ENCODE measurements at places on chromosomes 12 and 14.
A peak's percentile ranks its signal among the peaks of the same experiment; 100 is the strongest.

- no peak for DNase-seq
Measured at GRCh38 chr12:9741726-9742125, 8.8 kb upstream of the CLECL1 start.

GRCh38 chr12:11609045-11609444 is 40.4 kb upstream of the ETV6 start:
- DNase-seq, result no peak

DNA sequence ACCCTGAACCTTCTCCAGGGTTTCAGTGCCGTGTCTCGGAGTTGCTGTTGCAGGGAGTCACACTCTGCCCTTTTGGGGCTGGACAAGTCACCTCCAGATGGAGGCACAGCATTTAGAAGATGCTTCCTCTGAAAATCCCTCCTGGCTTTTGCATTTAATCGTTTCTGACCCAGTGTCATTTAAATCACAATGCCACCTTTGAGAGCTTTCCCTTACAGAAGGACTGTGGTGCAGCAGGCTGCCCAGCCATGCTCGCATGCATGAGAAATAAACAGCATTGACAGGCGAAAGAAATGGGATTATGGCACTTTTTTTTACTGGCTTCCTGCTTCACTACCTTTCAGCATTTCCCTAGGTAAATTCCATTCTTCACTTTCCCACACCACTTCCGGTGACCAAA is 113.4 kb upstream of the DYRK2 start:
- no peak for DNase-seq

DNA sequence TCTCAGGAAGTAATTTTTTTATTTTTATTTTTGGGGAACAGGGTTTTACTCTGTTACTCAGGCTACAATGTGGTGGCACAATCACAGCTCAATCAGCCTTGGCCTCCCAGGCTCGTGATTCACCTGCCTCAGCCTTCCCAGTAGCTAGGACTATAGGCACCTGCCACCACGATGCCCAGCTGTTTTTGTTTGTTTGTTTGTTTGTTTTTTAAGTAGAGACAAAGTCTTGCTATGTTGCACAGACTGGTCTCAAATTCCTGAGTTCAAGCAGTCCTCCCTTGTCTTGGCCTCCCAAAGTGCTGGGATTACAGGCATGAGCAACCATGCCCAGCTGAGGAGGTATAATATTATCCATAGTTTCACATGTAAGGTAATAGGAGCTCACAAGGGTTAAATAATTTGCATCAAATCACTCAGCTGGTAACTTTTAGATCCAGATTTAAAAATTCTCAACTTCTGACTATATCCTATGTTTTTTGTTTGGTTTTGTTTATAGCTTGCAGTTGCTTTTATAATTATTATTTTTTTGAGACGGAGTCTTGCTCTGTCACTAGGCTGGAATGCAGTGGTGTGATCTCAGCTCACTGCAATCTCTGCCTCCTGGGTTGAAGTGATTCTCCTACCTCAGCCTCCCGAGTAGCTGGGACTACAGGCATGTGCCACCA is 629.3 kb downstream of the DIO2 start:
- DNase-seq, result peak; percentile 57

DNA sequence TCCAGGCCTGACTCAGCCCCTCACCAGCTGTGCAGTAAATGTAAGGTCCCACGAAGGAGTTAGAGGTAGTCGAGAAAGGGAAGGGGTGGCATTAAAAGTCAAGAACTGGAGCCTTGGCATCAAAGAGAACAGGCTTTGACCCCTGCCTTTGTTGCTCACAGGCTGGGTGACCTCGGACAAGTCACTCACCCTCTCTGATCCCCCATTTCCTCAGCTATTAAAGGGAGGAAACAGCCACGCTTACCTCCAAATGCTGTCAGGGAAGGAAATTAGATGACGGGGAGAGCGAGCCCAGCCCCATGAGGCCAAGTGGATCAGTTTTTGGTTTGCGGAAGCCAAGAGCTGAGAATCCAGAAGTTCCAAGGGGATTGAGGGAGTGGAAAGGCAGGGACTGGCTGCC is 104.9 kb upstream of the MYL2 start:
- DNase-seq, result no peak

GRCh38 chr12:52221912-52222457 is 11.1 kb upstream of the KRT7 start:
- no peak for DNase-seq

- DNase-seq, result no peak
Measured at GRCh38 chr14:64746298-64747250, 42.4 kb downstream of the PLEKHG3 start.

DNA sequence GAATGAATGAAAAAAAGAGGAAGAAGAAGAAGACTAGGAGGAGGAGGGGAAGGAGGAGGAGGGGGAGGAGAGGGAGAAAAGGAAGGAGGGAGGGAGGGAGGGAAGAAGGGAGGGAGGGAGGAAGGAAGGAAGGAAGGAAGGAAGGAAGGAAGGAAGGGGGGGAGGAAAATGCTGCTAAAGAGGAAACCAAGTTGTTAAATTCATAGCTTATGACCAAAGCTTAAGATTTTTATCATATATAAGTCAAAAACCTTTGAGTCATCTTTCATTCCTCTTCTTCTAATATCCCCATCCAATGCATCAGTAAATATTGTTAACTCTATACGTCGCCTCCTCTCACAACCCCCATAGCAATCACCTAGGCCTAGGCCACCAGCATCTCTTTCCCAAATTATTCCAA is 117.3 kb downstream of the SLC2A13 start:
- no peak for DNase-seq

DNA sequence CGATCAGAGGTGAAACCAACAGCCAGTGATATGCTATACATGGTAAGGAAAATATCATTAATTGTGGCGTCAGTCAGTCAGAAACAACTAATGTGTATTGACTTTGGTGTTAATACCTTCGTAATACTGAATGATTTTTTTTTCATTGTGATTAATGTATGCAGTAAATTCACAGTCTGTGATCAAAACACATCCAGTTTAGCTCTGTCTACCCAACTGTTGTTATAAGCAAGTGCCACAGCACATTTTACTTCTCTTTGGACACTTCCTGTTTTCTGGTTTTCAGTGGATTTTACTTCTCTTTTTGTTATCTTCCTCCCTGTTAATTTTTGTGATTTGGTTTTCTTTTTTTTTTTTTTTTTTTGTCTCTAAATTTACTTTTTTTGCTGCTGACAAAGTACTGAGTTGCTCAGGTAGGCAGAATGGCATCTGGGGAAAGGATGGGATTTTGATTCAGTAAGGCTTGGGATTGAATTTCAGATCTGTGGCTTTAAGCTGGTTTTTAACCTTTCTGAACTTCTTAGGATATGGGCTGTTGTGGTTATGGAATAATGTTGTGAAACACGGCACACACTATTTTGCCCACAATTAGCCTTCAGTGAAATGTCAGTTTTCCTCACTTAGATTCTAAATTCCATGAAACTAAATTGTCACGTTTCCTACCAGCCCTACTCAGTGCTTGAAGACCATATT is 604 bp downstream of the GLIPR1 start:
- DNase-seq, result no peak

GRCh38 chr14:103871596-103872480 is 24.5 kb upstream of the PPP1R13B start:
- DNase-seq, result peak; percentile 14

DNA sequence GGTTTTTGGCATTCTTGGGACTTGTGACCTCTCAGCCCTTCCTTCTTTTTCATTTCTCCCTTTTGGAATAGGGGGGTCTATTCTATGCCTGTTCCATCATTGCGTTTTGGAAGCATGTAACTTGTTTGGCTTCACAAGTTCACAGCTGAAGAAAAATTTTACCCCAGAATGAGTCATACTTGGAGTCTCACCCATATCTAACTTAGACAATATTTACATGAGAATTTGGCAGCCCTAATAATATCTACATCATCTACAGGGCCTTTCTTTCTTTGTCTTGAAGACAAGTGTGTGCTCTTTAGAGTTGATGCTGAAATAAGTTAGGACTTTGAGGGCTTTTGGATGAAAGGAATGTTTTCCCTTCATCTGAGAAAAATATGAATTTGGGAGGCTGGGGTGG is 1312.9 kb upstream of the FLRT2 start:
- DNase-seq, result no peak

- DNase-seq, result no peak
Measured at GRCh38 chr12:14769466-14769968, 33.8 kb downstream of the WBP11 start.

- DNase-seq, result peak; percentile 81
Measured at GRCh38 chr14:75182821-75183220, 6.4 kb upstream of the TMED10 start.

DNA sequence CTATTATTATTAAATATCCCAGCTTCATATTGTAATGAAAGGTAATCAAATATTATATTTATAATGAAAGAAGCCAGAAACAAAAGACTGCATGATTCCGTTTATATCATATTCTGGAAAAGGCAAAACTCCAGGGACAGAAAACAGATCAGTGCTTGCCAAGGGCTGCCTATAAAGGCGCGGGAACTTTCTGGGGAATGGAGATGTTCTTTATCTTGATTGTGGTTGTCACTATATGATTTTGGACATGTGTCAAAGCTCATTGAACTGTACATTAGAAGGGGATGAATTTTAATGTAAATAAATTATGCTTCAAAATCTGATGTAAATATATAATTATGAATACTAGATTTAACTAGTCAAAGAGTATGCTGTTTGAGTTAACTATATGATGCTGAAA is 115.4 kb upstream of the KRAS start:
- DNase-seq, result no peak

- DNase-seq, result no peak
Measured at GRCh38 chr12:75116646-75117198, 92.9 kb downstream of the KCNC2 start.

GRCh38 chr14:32202491-32202997 is 525 bp downstream of the RNU6-8 start:
- DNase-seq, result peak; percentile 20

DNA sequence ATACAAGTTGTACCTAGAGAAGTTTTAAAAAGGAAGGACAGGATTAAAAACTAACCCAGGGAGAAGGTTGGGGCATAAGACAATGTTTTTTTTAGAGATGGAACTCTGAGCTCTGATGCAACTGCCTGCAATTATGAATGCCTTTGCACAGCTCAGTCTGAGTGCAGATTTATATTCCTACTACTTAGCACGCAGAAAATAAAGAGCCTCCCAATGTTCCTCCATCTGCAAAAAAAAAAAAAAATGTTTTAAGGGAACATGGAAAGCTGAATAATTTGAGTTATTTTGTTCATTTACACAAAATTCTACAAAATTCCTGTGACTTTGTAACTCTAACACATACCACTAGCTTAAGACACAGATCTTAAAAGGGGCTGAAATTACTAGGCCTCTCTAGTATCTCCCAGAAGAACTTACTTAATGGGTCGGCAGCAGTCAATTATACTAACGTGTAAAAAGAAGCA is 15.7 kb downstream of the CLIP1 start:
- peak; percentile 85 for DNase-seq

DNA sequence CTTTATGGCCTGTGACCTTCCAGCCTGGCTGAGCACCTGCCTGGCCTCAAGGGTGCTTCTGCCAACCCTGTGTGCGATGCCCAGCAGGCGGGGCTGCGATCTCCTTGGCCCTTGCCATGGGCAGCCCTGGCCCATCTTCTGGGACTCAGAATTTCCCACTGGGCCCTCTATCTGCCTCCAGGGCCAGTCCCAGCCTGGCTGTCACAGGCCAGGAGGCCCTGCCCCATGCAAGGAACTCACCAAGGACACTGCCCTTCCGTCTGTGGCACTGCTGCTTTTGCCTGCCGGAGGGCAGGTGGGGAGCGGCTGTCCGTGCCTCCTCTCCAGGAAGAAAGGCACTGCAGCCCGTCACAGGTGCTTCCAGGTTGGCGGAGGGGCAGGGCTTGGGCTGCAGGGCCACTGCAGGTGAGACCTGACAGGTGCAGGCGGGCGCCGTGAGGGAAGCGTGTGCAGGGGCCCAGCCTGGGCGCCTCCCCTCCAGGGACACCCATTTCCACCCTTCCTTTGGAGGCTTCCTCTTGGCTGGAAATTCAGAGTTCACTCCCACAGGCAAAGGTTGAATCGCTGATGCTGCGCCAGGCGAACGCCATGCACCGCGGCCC is 177.8 kb downstream of the KIF26A start:
- no peak for DNase-seq

DNA sequence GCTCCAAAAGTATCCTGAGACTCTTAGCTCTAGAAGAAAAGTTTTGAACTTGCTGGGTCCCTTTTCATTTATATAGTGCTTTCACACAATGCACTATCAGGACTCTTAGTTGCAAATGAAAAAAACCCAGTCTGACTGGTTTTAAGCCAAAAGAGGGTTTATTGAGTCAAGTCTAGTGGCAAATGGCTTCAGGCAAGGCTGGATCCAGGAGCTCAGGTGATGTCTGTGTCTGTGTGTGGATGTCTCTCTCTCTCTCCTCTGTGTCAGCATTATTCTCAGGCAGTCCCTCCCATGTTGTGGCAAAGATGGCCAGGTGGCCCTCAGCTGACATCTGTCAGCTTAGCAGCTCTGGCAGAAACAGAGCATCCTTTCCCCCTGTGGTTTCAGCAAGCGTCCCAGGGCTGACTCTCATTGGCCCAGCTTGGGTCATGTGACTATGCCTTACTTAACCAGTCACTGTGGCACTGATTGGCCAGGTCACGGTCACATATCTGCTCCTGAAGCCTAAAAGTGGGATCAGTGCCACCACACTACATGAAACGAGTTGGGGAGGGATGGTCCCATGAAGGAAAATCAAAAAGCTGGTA is 6.2 kb downstream of the TMEM120B start:
- no peak for DNase-seq

DNA sequence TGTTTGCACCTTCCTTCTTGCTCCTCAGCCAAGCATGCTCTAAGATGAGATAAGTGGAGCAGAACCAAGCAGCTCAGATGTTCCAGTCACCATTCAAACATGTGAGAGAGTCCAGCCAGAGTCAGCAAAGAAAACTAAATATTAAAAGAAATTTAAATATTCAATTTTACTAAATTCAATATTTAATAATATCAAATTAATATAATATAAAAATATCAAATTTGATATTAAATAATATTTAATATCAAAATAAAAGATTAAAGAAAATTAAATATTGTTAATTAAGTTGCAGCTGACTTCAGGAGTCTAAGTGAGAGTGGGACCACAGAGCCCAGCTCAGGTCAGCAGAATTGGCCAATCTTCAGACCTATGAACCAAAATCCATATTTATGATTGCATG is 526.1 kb upstream of the FLRT2 start:
- no peak for DNase-seq

DNA sequence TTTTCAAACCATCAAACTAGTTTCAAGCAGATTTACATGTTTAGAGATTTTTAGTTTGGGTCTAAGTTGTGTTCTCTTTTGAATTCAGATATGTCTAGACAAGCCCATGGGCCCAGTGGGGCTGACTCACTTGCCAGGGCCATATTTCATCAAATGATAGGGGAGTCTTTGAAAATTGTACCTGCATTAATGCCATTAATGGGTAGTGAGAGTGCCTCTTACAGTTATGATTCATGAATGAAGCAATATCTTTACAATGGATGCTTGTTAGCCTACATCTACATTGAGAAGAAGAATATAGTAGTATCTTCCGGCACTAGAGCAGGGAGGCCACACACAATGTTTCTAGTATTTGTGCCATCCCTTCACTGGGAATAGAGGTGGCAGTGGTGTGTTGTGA is 174.2 kb upstream of the E2F7 start:
- no peak for DNase-seq

GRCh38 chr12:7837366-7837765 is 35.3 kb downstream of the SLC2A14 start:
- no peak for DNase-seq

Data from fibroblast of skin of right biceps (primary cell).